HT1080 (cell line): ENCODE measurements at places on chromosomes 4 and X. TPM values are rescaled to one million over a fixed set of nuclear protein-coding genes. Genes with fewer than 3 reads are reported as not detected.
A peak's percentile ranks its signal among the peaks of the same experiment; 100 is the strongest.

Gene OTUD5
- 30.0 and 31.7 TPM in 2 replicates for total RNA-seq

DNA sequence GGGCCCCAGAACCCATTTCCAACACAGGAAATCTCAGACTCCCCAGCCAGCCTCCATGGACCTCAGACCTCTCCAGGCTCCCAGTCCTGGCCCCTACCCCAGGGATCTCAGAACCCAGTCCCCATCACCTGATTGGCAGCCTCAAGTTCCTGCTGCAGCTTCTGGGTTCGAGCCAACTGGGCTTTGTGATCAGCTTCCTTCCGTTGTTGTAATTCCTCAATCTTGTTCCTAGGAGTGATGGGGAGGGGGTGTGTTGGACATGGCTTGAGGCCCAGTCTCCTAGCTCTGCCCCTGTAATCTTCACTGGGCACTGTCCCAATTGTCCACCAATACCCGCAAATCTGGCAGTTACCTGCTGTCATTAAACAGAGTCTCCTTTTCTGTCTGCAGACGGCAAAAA lies 12.6 kb downstream of the GRIPAP1 start:
- DNase-seq: no peak

DNA sequence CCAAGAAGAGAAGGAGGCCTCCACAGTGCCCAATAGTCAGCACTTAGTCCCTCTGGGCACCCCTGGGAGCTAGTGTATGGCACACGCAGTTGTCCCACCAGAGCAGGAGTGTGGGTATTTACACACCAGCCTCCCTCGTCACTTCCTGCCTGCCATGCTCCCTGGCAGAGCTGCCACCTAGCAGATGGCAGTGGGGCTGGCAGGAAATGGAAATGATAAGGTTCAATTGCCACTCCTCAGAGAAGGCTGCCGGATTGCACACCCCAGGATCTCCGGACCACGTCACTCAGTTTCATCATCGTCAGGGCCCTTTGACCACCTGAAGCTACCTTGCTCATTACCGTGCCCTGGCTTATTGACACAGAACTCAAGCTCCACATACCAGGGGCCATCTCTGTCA lies 173.3 kb upstream of the PSAPL1 start:
- DNase-seq: no peak

- DNase-seq: no peak
These were observed 592.9 kb downstream of the BCOR start for GRCh38 chrX:39504850-39505259.

- DNase-seq: no peak
These were observed 217.8 kb upstream of the HCCS start for GRCh38 chrX:10893366-10893765.

Gene LPAR4
- total RNA-seq: 0.40 TPM in 1 of 2 replicates, not detected in the other

GRCh38 chr4:107956011-107956410 lies 24.7 kb downstream of the CYP2U1 start:
- no peak for DNase-seq

DNA sequence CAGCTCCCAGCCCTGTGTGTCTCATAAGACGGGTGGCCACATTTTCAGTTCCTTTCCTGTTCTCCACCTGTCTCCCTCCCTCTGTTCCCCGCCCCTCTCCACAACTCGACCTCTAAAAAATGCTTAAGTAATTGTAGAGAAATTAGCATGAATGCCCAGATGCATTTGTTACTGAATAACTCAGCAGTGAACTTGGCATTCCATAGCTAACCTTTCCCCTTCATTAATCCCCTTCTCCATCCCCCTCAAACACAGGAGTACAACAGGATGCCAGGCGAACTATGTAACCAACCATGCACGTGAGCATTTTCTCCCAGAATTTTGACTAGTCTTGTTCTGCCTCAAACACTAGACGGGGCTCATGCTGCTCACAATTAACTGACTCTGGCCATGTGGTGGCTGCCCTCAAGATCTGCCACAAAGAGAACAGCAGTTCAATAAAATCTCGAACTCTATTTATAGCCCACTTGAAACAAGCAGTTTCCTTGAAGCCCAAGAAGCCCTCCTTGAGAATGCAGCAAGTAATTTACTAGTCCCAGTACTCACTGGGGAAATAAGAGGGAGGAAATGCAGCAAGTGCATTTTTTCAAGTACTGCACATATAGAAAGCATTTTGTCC lies 351.2 kb downstream of the ARHGAP24 start:
- peak; percentile 79 for DNase-seq

DNA sequence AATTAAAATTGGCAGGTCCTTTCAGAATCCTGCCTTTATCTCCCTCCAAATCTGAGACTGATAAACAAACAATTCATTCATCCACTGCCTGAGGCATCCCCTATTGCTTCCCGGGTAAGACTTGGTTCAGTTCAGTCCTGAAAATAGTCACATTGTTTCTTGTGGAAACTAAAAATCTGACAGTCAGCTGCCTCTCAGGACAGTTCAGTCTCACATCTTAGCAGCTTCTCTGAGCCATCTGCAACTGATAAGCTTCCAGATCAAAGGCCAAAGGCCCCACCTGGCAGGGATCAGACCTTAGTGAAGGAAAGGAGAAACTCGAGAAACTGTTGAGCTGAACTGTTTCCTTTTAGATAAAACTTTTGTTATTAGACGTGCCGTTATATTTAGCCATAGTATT lies 264.5 kb downstream of the IL15 start:
- DNase-seq: no peak

- DNase-seq: peak; percentile 52
These were observed 282.0 kb downstream of the ARHGAP24 start for GRCh38 chr4:85756938-85757337.

- DNase-seq: peak; percentile 56
These were observed 42.4 kb downstream of the SLC7A11 start for GRCh38 chr4:138199568-138200235.

Gene ETDC
- total RNA-seq: not detected in 2 replicates

GRCh38 chrX:39063037-39063436 lies 261.8 kb downstream of the MID1IP1 start:
- DNase-seq: no peak

DNA sequence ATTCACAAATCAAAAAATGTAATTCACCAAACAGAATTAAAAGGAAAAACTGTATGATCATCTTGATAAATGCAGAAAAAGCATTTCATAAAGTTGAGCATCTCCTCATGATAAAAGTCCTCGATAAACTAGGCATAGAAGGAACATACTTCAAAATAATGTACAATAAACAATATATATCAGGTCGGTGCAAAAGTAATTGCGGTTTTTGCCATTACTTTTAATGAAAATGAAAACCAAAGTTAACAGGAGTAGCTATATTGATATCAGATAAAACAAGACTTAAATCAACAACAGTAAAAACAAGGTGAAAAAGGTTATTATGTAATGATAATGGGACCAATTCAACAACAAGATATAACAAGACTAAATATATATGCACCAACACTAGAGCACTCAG lies 372.1 kb downstream of the RAB28 start:
- no peak for DNase-seq

GRCh38 chr4:45776146-45776545 lies 347.7 kb downstream of the GABRG1 start:
- DNase-seq: peak; percentile 28

- DNase-seq: peak; percentile 42
These were observed 66.8 kb upstream of the UCP1 start for GRCh38 chr4:140635606-140636005.

- DNase-seq: no peak
These were observed 21.6 kb downstream of the TEC start for GRCh38 chr4:48247878-48248558.

Gene SLIT2
- 0.47 and 0.76 TPM in 2 replicates for total RNA-seq

Gene FGD1
- 4.9 and 7.5 TPM in 2 replicates for total RNA-seq

- no peak for DNase-seq
These were observed 51.7 kb downstream of the SLC7A11 start for GRCh38 chr4:138190452-138190858.

Gene CXorf51A
- total RNA-seq: not detected in 2 replicates

Gene NLGN3
- 0.06 TPM in 1 of 2 replicates, not detected in the other for total RNA-seq

DNA sequence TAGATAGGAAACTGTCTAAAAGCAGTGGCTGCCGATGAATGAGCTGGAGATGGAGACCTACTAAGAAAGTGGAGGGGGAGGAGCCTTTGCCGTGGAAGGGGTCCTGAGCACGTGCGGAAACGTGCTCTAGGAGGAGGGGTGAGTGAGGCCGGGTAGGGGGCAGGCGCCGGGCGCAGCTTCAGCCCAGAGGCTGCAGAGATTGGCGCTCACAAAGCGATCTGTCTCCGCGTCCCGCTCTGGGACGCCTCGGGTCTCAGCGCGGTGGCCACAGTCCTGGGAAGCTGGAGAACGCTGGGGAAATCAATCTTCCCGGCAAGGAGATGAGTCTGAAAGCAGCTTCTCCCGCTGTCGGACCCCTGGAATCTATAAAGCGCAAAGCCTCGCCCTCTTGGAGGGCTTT lies 444 bp upstream of the ARHGAP6 start:
- DNase-seq: peak; percentile 16

Gene HTN3
- total RNA-seq: 0.80 and 1.1 TPM in 2 replicates

DNA sequence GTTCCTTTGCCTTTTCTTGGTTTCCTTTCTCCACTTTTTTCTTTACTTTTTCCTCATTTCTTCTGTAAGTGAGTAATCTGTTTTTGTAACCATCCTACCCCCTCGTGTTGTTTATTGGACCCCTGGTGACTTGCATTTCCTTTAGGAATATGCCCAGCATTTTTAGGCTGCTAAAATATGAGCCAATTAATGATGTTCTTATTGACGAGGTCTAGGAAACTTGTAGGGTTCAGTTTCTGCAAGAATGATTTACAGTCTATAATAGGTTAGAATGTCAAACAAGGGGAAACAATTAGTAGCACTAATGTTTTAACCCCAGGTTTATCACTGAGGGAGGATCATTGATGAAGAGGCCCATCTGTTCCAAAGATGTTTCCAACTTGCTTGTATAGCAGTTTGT lies 79.0 kb downstream of the CPE start:
- no peak for DNase-seq

Gene LRAT
- total RNA-seq: 0.32 TPM in 1 of 2 replicates, not detected in the other

DNA sequence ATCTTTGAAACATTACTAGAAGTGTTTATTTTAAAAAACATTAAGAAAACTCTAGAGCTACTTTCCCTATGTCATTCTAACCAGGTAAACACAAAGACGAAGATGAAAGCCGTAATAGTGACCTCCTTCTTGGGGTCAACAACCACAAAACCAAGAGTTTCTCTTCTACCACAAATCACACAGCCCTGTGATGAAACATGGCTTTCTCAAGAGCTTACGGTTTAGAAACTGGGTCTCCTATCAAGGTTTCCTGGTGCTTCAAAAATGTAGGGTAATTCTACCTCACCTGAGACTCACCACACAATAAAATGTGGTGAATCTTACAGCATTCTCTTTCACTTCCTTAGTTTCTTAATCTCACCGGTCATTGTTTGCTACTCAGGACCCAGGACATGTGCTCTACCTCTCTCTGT lies 50.9 kb downstream of the CORIN start:
- no peak for DNase-seq

DNA sequence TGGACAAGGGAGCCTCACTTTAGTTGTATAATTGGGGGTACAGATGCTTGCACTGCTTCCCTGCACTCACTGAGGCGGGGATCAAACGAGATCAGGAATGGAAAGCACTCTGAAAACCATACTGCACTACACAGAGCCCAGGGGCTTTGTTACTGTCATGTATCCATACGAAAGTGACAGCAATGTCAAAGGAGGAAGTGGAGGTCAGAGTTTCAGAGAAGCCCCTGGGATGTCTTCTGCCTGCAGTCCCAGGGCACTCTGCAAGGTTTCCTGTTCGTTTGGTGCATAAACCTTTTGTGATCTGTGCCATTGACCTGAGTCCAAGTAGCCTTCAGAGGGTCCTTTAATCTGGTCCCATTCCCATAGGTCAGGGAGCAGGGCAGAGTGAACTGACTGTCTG lies 31.2 kb downstream of the RNF175 start:
- no peak for DNase-seq

- no peak for DNase-seq
These were observed 2.4 kb upstream of the FAM53A start for GRCh38 chr4:1686440-1687036.

GRCh38 chrX:40885989-40886388 lies 150.6 kb upstream of the MED14 start:
- no peak for DNase-seq

DNA sequence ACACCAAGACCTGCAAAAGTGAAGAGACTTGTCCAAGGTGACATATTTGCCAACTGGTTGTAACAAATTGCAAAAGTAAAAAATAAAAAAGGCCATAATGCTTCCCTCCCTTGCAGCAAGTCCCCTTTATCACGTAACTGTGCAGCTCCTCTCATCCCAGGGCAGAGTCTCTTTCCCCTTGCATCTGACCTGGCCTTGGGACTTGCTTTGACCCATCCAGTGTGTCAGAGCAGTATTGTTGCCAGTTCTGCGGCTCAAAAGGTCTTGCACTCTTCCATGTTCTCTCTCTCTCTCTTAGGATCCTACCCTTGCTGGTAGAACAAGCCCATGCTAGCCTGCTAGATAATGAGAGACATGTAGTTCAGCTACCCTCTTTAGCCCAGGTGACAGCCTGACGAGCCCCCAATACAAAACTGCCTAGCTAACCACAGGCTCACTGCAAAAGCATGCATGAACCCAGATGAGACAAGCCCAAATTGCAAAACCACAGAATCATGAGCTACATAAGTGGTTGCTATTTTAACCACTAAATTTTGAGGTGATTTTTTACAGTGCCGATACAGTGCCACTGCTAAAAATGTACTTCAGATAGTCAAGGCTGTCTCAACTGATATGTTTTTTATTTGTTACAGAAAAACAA lies 289.5 kb upstream of the PPARGC1A start:
- no peak for DNase-seq

Gene PPARGC1A
- total RNA-seq: 1.6 and 2.1 TPM in 2 replicates

Gene LAMP2
- total RNA-seq: 33.2 and 50.2 TPM in 2 replicates

GRCh38 chr4:111400741-111401140 lies 744.5 kb upstream of the FAM241A start:
- DNase-seq: peak; percentile 48

GRCh38 chr4:6137027-6137746 lies 63.2 kb downstream of the JAKMIP1 start:
- no peak for DNase-seq

Gene NWD2
- not detected in 2 replicates for total RNA-seq

Gene PDLIM3
- 11.4 and 16.3 TPM in 2 replicates for total RNA-seq

- no peak for DNase-seq
These were observed 60.7 kb upstream of the PITX2 start for GRCh38 chr4:110683601-110684000.

Gene MAP7D2
- 0.07 TPM in 1 of 2 replicates, not detected in the other for total RNA-seq

Gene IL13RA1
- 27.3 and 29.3 TPM in 2 replicates for total RNA-seq

Gene ARHGAP4
- total RNA-seq: 2.7 and 3.3 TPM in 2 replicates

Gene UGT2B10
- not detected in 2 replicates for total RNA-seq

Gene PNMA3
- total RNA-seq: 0.03 and 0.07 TPM in 2 replicates

GRCh38 chrX:36534900-36535299 lies 473.3 kb upstream of the FAM47C start:
- no peak for DNase-seq

DNA sequence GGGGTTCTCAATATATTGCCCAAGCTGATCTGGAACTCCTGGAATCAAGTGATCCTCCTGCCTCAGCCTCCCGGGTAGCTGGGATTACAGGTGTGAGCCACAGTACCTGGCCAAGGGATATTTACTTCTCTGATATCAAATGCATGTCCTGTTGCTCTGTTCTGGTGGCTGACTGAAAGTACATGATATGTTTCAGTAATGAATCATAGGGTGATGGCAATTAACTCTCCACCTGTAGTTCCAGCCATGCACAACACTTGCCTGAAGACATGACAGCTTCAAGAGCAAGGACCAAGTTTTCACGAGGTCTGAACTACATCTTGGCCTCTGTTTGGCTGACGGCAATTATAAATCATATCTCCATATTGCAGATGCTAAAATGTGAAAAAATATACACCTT lies 9.1 kb downstream of the ZCCHC4 start:
- DNase-seq: no peak
